ENCODE measurements at places on chromosomes 12 and 14.
A peak's percentile ranks its signal among the peaks of the same experiment; 100 is the strongest.

- no peak for DNase-seq
Measured at GRCh38 chr14:24706351-24706750, 72.4 kb upstream of the GZMB start.

- DNase-seq, result no peak
Measured at GRCh38 chr12:56713345-56713744, 11.8 kb downstream of the NACA start.

- DNase-seq, result peak; percentile 64
Measured at GRCh38 chr12:121803861-121804416, at the start of gene SETD1B. Gene SETD1B (plus strand): TSS chr12:121804009. CDS start chr12:121804738, 729 bp downstream.

- peak; percentile 16 for DNase-seq
Measured at GRCh38 chr14:92519246-92520101, 5.9 kb downstream of the RIN3 start.

DNA sequence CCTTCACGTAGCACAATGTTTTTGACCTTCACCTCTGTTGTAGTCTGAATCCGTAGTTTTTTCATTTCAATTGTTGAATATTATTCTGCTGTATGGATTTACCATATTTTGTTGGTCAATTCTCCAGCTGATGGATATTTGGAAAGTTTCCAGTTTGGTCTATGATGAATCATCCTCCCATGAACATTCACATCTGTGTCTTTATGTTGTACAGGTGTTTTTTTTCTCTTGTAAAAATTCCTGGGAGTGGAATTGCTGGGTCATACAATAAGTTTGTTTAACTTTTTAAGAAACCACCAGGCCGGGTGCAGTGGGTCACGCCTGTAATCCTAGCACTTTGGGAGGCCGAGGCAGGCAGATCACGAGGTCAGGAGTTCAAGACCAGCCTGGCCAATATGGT is 36.7 kb upstream of the GNG2 start:
- no peak for DNase-seq

DNA sequence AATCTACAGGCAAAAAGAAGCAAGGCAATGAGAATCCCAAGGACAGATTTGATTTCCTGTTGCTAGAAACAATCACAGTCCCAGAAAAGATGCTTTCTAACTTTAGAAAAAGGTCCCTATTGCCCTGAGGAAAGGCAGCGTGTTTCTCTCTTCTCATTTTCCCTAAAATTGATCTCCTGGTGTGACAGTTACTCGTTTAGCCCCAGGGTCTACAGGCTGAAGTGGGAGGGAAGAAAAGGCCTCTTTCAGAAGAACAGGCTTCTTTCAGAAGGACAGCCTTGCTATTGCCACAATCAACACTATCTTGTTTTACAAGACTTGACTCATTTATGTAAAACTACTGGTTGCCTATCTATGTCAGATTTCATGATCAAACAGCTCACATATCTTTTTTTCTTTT is 121.8 kb upstream of the OR4E1 start:
- no peak for DNase-seq

- DNase-seq, result no peak
Measured at GRCh38 chr12:122730215-122731014, at the start of gene HCAR1. Gene HCAR1 (minus strand): TSS chr12:122730844. CDS start chr12:122730339, 505 bp downstream.

DNA sequence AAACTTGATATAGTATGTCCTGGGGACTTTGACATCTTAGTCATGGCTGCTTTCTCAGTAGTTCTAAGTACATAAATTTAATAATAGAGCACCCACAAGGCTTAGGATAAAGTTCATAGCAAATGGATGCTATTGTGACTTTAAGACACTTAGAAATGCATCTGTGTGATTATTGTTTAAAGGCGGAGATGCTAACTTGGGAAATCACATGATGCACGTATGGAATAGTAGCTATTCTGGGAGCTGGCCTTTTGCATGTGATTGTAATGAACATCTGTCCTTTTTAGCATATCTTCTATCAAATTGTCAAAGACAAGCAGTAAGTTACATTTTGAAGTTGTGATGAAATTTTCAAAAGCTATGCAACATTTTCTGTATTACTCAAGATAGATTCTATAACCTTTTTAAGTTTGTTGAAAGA is 46.7 kb upstream of the ATP2A2 start:
- DNase-seq, result no peak

GRCh38 chr14:74697011-74697410 is 15.9 kb downstream of the AREL1 start:
- DNase-seq, result no peak

- DNase-seq, result no peak
Measured at GRCh38 chr12:15988983-15989755, 78.0 kb downstream of the DERA start.

DNA sequence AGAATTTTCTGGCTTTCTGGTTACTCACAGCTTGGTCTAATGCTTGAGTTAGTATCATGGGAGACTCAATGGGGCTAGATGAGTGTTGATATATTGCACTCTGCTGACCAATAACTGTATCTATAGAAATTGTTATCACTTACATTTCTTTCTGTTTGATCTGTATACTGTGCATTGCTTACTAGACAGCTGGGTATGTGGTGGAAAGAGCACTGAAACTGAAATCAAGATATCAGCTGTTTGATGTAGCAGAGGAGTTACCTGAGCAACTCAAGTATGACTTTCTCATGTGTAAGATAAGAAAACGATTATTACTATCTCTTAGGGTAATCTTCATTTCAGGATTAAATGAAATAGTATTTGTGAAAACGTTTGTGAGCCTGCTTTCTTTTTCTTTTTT is 183.0 kb downstream of the SLC15A5 start:
- no peak for DNase-seq

Data from upper lobe of left lung (tissue), 6 donors.